Osteoblast (primary cell): ENCODE measurements at places on chromosomes 6 and 20. TPM values are rescaled to one million over a fixed set of nuclear protein-coding genes. Genes with fewer than 3 reads are reported as not detected.

Gene BNIP5
- total RNA-seq = not detected in 2 replicates

Gene GUCA1A
- not detected in 2 replicates for total RNA-seq

Gene NR2E1
- not detected in 2 replicates for total RNA-seq

GRCh38 chr6:169173532-169174268 lies 79.9 kb downstream of the THBS2 start:
- peaks cover 6% of the 10 kb centered on the region for H3K36me3 ChIP-seq
- H3K4me3 ChIP-seq = no peak overlapping the region
- DNase-seq = peak; percentile 78
- peak overlapping the region; percentile 99 for H3K27ac ChIP-seq
- H3K27me3 ChIP-seq = no peaks in the 10 kb centered on the region
- H3K4me1 ChIP-seq = peaks cover 19% of the 10 kb centered on the region

DNA sequence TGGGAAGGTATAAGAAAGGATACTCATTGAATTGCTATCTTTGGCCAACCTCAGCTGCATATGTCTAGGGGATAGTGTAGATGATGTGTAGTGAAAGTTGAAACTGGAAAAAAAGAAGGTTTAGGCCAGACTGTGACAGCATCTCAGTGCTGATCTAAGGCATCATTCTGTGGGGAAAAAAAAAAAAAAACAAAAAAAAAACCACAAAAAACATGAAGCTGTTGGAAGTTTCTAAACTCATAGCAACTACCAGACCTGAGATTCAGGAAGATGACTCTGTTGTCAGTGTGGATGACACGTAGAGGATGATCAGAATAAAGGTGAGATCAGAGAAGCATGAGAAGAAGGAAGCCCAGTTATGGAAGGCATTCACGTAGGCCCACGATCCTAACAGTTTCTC lies 100.8 kb upstream of the CNKSR3 start:
- no peaks in the 10 kb centered on the region for H3K36me3 ChIP-seq
- no peak overlapping the region for H3K4me3 ChIP-seq
- H3K27ac ChIP-seq = no peak overlapping the region
- H3K27me3 ChIP-seq = no peaks in the 10 kb centered on the region
- peaks cover 18% of the 10 kb centered on the region for H3K4me1 ChIP-seq
- DNase-seq = no peak

Gene C20orf204
- total RNA-seq = 0.59 and 1.1 TPM in 2 replicates
